ELR (cell line): ENCODE measurements at places on chromosomes 4 and X.

GRCh38 chr4:110361921-110362320, 114.0 kb upstream of the ENPEP start:
- DNase-seq: peak; percentile 54

DNA sequence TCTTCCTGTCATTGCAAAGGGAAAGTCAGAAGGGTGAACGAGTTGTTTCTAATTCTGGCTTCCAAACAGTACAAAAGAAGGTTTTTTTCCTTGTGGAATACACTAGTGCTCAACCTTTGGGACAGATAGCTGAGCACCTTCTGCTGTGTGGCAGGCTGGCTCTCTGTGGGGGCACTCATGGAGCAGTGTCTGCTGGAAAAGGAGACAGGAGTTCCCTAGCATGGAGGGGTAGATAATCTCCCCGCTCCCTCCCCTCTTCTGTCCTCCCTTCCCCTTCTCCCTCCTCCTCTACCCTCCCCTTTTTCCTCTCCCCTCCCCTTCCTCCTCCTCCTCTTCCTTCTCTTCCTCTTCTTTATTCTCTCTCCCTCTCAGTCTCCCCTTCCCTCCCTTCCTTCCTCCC, 62.4 kb upstream of the MTM1 start:
- DNase-seq: no peak

GRCh38 chrX:49230500-49231232, 2.5 kb downstream of the CACNA1F start:
- DNase-seq: no peak

DNA sequence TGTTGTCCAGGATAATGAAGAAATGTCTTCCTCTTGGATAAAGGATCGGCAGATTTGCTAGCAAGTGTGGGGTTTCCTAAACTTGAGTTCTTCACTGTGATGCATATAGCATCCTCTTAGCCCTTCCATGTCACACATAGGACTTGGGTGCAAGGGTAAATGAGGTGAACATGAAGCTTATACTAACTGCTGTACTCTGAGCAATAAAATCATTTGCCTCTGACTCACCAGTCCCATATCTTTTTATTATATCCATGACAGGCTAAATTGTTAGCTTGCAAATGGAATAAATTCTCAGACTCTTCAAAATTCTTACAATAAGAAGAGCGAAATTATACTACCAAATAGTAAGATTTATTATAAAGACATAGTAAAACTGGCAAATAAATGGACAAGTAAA, 14.7 kb upstream of the TBC1D1 start:
- DNase-seq: no peak

DNA sequence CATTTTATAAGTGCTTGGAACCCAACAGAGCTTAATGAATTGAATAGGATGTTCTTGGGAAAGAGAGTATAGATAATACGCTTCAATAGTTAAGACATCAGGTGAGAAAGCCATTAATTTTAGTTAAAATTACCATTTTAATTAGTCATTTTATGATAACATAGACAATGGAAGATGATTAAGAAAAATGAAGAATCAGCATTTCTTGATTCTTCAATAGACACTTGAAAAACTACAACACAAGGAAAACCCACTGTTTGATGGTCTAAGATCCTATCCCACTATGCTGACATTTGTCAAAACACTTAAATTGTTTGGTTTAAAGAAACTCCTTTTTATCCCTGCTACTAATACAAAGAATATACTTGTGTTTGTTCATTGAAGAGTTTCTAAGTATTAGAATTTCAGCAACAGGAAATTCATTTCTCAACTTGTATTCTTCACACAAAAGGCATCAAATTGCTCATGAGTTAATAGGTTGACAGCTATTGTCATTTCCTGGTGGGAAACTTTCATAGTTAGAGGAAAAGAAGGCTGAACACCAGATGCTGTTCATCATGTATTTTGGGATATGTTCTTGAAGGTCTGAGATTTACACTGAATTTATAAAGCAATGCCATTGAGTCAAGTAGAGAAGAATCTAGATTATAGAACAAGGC, 9.6 kb upstream of the CXCL2 start:
- DNase-seq: no peak

DNA sequence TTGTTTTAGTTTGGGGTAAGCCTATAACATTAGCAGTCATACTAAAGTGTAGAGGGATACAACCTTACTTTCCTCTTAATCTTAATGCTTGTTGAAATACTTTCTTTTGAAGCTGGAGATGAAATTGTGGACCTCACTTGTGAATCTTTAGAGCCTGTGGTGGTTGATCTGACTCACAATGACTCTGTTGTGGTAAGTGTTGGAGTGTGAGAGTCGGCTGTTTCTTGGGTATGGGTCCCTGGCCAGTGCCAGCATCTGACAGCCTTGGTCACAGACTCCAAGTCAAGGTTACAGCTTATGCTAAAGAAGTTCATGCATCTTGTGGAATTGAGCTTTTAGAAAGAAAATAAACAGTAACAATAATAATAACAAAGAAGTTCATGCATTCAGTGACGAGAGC, 31.6 kb downstream of the RNF4 start:
- DNase-seq: peak; percentile 24

DNA sequence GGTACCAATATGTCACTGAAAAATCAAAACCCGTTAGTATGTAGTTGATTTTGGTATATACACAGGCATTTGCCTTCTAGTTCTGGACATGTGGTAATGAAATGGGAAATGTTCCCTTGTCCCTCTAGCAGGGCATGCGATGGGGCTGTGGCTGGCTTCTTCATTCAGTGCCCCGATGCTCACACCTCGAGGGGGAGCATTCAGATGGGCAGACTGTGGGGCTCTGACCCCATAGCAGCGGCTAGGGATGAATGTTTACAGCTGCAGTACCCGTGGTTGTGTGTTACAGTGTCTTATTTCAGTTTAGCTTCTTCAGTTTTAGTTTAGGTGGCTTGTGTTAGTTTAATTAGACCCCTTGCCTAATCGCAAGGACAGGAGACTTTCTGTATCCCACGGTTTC, 1741.0 kb upstream of the PCDH10 start:
- DNase-seq: no peak

DNA sequence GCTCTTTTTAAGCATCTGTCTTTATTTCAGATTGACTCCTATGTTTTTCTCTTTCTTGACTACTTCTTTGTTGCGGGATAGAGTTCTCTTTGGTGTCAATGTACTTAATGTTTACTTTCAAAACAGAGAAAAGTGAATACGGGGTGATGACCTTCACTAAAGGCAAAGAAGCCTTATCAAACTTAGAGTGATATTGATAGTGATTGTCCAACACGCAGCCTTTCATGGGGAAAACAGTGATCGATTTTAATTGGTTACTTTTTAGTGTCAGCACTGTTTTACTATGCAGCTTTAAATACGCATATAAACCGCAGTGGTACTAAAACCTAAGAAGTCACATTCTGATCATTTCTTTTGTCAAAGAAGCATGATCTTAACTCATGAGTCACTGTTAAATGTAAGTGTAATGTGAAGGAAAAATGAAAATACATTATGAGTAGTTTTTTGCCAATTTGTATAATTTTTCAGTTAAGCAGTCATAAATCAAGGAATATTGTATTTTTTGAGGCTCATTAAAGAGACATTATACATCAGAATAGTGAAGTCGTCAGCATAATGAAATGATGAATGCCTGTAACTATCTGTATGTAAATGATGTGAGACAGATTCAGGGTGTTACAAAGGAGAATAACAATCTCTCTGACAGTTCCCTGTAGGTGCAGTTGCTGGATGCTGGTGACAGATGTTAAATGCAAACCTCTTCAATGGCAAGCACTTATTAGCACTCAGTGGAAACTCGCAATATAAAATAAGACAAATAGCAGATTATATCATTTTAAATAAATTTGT, 2082.8 kb upstream of the TENM3 start:
- DNase-seq: peak; percentile 27

DNA sequence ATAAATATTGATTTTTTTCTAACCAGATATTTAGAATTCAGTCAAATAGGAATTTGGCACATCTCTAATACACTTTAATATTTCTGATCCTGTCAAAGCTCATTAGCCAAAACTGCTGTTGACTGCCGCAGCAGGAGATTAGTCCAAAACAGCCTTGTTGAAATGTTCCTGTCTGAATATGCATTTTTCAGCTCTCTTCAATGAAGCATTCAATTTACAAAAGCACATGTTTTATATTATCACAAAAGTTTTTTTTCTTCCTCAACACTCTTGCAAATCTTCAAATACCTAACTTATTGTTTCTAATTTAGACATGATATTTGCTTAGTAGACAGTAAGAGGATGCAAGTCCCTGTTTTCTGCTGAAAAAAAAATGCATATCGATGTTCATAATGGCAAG, 140.9 kb downstream of the SPATA18 start:
- no peak for DNase-seq

- peak; percentile 59 for DNase-seq
Observed at GRCh38 chr4:71550220-71551165, 211.7 kb downstream of the SLC4A4 start.

DNA sequence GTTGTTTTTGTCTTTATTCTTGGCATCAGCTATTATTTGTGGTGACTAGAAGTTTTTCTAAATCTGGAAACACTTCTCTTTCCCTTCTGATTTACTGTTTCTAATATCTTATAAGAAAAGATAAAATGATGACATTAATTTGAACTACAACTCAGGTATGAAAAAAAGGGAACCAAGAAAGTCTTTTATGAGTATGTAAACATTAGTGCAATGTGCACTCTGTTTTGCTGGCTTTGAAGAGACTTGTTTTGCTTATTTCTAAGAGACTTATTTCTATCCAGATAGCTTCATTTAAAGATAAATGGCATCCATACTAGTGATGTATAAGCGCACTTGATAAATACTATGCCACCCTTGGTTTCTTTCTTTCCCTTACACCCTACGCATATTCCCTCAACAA, 10.1 kb upstream of the AMBN start:
- no peak for DNase-seq

DNA sequence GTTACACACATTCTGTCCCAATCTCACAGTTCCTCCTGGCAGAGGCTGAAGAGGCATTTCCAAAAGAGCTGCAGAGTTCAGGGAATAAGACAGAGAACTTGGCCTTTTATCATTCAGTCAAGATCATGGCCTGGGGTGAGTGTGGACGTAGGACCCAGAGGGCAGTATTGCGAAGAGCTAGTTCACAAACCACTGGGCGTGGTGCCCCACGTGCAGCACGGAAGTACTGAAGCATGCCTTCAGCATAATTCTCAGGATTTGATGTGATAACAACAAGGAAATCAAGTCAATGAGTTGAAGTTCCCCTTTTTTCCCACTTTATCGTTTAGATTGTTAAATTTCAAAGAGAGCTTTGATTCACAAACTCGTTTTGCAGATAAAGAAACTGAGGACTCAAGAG, 117.7 kb downstream of the RELL1 start:
- DNase-seq: no peak

DNA sequence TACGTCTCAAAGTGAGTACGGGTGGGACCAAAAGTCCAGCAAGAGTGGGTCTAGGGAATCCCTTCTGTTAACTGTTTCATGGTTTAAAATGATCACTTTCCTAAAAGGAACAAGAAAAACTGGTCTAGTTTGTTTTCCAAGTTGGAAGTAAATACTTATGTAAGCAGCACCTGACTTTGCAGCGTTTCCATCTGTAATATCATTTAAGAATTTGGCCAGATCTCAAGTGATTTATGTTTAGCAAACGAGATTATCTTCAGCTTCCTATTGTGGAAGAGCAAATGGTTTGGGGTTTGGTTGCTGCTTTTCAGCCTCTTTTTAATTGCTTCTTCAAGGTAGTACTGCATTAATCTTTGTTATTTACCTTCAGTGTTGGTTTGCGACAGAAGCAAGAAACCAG, 50.4 kb downstream of the FHIP1A start:
- no peak for DNase-seq

DNA sequence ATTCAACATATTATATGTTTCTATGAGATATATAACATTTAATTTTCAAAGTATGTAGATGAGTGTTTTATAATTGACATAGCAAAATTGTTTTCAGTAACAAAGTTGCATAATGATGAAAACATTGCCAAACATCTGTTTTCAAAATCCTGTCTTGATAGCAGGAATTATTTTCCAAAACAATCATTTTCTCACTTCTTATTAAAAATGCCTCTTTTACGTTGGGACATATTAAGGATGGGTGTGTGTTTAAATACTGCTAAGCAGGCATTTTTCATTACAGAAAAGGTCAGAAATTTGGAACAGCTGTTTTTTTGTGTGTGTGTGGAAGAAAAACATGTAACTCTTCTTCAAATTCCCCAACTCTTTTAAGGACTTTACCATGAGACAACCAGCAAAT, 452.0 kb downstream of the SPRY1 start:
- no peak for DNase-seq
